ENCODE measurements at places on chromosomes 11 and 22.

DNA sequence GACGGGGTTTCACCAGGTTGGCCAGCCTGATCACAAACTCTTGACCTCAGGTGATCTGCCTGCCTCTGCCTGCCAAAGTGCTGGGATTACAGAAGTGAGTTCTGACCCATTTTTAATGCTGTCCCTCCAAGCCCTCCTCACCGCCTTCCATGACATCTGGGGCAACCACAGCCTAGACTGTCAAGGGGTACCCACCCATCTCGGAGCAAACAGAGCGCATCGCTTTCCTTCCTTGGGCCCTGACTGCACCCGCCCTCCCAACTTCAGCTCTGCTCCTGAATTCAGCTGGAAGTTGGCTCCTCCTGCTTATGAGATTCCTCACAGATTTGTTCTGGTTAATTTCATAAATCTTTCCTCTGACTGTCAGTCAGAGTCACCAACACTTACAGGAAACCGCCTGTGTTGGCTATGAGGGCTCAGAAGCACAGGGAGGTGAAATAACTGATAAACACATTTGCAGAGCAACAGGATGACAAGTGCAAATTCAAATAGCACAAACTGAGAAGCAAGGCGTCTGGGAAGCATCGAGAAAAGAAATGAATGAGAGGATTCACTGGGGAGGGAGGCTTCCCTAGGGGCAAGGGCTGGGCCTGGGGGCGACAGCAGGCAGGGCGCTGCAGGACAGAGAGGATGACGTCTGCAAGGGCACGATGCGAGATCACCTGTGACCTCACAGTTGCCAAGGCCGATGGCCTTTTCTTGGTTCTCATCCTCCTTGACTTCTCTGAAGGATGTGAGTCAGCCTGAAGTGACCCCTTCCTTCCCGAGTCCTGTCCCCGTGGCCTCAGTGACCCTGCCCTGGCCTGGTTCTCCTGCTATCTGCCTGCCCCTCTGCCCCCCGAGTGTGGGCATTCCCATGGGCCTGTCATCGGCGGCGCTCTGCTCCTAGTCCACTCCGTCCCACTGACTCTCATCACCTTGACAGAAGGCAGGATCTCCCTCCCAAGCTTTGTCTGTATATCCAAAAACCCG is 6.1 kb downstream of the IFT27 start:
- no peak for DNase-seq

GRCh38 chr11:117834068-117834810 is 9.7 kb upstream of the FXYD2 start:
- no peak for DNase-seq

DNA sequence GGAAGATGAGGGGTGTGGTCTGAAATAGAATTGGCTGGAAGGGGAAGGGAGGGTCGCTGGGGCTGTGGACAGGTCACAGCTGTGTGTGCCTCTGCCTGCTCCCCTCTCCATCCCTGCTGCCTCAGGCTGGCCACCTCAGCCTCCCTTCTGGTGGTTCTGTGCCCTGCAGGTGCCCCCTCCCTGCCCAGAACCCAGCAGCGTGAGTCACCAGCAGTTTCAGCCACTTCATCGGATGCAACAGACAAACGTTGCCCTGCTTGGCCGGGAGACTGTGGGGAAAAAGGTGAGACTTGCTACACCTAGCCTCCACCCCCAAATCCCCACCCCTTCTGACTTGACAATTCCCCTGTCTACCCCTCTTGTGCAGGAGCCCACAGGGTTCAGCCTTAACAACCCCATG is 21.8 kb upstream of the LRRC10B start:
- DNase-seq: no peak

DNA sequence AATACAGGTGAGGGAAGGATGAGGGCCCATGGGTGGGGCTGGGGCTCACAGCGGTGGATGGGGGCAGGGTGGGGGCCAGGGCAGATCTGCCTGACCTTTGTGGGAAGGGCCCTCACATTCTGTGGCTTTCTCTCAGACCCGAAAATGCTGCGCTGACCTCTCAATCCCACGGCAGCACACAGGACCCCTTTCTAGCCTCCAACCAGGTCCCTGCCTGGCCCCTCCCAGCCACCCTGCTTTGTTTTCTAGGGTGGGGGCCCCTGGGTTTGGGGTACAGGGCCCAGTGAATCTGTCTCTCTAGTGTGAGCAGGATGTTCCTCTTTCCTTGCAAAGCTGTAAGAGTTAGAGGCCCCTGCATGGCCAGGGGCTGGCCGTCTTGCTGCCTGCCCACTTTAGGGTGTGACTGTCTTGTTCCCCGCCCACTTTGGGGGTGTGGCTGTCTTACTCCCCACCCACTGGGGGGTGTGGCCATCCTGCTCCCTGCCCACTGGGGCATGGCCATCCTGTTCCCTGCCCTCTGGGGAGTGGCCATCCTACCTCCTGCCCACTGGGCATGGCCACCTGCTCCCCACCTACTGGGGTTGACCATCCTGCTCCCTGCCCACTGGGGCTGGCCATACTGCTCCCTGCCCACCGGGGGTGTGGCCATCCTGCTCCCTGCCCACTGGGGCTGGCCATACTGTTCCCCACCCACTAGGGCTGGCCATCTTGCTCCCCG is 11.5 kb downstream of the PARVG start:
- DNase-seq: peak; percentile 47

DNA sequence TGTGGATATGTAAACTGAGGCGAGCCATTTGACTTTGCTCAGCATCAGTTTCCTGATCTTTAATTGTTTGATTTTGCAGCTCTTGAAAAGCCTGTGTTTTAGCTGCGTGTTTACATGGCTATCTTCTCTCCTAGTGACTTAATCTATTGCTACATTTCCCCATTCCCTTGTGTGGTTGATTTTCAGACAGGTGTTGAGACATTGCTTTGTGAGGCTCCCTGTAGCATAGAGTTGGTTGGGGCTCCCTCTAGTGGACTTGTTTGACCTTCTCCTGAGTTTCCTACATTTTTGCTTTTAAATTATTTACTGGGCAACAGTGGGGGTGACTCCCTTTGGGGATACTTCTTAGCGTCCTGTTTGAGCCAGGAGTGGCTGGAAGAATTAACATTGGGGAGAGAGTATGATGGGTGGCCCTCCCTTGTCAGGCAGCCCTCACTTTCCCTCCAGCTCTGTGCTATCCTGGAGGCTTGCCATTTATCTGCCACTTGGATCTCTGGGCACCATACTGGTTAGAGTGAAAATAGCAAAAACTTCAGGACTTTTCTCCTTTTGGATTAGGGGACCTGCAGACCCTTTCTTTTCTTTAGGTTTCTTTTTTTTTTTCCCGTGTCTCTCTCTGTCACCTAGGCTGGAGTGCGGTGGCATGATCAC is 9.2 kb upstream of the CBL start:
- DNase-seq: peak; percentile 79

- DNase-seq: no peak
These were observed 7.0 kb upstream of the POLA2 start for GRCh38 chr11:65254724-65255123.

GRCh38 chr11:86099874-86100273 is 31.0 kb upstream of the PICALM start:
- no peak for DNase-seq

DNA sequence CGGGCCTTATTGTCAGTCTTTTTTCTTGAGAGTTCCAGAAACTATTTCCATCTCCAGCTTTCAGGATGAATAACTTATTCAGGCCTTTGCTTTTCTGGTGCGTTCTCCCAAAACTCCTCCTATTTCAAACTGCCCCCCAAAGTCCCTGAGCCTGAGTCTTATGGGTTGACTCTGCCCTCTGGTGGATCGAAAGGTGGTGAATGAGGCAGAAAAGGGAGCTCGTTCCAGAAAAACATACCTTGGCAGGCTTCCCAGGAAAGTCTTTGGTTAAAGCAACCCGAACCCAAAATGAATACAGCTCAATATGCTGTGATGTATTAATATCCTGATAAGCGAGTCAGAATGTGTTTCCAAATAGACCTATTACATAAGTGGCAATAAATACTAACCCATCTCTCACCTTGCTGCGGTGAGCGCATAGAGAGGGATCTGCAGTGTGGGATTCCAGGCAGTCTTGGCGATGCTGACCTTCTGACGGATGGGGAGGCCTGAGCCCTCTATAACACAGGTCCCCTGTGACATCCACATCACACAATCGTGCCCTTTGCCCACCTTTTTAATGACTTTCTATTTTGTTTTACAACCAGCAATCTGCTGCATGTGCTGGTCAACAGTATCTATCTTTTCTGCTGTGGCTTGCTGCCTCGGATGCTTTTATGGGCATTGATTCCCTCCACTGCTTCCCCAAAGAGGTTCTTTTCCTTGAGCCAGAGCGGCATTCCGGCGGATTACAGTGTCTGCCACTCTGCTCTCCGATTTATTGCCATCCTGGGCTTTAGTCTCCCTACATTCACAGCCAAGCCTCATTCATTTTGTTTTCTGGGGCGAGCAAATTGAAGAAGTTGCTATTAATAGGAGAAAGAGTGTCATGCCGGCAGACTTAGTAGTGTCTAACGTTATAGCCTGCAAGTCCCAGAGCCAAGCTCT is 756.8 kb downstream of the NTM start:
- peak; percentile 61 for DNase-seq

- DNase-seq: no peak
These were observed 26.4 kb downstream of the APOL3 start for GRCh38 chr22:36134182-36134581.

- DNase-seq: no peak
These were observed 8.5 kb downstream of the ST14 start for GRCh38 chr11:130168105-130168504.

DNA sequence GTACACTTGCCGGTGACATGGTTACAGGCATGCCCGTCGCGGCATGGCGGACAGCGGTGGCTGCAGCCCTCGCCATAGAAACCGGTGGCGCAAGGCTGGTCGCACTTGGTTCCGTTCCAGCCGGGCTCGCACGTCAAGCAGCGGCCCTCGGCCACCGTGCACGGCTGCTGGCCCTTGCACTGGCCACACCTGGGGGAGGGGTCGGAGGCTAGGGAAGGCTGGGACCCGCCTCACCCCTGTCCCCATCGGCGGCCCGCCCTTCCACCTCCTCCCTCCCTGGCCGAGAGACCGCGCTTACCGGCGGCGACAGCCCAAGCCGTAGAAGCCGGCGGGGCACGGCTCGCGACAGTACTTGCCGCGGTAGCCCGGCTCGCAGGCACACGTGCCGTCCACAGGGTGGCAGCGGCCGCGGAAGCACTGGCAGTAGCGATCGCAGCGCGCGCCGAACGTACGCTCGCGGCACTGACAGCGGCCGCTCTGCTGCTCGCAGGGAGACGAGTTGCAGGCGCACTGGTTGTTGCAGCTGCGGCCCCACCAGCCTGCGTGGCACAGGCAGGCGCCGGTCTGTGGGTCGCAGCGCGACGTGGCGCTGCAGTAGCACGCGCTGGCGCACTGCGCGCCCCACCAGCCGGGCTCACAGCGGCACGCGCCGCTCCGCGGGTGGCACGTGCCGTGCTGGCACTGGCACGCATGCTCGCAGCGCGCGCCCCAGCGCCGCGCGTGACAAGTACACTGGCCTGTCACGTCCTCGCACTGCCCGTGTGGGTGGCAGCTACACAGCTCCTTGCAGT is 6.7 kb downstream of the SCARF2 start:
- no peak for DNase-seq

DNA sequence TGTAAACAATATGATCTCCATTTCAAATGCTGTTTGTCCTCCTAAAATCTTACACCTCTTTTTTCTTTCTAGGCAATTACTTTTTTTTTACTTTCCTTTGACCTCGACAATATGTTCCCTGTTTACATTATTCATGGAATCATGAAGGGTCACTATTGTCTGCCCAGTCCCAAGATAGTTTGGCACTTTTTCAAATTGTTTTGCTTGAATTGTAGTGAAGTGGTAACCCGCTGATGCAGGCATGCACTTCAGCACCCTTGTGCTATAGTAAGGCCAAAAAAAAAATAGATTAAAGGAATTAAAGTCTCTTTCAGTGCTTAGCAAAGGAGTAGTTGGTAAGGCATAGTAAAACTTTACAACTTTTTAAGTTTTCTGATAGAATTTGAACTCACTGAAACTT is 90.9 kb downstream of the PAX6 start:
- no peak for DNase-seq

DNA sequence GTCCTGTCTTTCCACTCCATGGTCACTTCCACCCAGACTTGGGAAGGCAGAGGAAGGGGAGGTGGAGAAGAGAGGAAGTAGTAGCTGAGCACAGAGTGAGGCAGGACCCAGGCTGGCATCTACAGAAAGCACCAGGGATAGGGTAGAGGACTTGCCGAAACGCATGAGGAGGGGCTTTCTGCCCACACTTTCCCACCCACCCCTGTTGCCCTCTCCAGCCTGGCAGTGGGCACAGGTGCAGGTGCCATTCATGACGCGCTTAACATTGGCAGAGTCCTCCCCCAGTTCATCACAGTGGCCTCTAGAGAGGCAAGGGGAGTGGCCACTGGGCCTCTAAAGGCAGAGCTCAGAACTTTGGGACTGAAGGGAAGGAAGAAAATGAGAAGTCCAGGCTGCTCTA is 81.9 kb downstream of the FEZ1 start:
- DNase-seq: no peak

DNA sequence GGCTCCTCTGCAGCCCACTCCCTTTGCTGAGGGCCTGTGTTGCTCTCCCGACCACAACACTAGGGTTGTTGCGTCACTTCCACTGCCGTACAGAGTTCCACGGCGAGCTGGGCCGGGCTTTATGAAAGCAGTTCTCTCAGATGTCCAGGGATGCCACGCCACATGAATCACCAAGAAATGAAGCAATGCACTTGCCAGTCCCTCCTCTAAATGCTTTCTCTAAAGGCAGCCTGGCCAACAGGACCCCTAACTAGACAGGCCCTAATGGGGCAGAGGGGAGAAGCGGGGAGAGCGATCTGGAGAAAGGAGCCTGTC is 188.7 kb downstream of the CTTN start:
- DNase-seq: no peak

DNA sequence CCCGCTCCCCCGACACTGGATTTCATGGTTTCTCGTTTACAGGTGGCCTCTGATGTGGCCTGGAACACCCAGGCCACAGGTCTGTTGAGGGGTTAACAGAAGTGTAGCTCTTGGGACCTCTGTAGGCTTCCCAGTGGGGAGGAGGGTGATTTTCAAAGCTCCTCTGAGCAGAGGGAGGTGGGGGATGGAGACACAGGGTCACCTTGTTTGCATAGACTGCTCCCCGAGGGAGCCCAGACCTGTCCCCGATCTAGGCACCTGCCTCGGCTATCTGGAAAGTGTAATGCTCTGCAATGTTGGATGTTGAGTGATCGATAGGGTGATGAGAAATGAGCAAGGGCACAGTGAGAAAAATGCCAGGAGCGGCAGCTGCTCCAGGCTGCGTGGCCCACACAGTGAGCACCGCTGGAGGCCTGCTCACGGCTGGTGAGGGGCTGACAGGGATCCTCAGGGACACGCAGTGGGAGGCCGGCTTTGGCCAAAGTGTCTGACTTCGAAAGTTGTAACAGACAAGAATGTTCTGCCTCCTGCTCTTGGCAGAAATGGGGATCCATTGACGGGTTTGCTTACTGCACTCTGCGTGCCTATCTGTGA is 594.1 kb downstream of the BRD1 start:
- DNase-seq: no peak
